ENCODE measurements at places on chromosomes 7 and 10.

DNA sequence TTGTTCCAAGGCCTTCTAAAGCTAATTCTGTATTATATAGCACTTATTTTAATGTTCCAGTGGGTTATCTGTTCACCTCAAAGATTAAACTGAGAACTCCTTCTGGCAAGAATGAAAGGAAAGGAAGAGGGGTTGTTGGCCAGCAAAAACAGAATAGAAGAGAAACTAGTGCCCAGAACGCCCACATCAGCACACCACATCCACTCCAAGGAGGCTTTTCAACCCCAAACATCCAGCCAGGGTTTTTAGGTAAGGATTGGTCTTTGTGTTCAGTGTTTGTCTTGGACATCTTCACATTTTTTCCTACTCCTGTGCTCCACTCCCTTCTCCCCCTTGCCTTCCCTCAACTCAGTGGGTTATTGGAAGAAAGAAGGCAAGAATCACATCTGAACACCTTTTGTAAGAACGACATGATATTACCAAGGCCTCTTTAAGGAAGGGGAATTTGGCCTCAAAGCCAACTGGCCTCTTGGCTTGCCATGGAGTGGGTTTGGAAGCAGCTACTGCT, 55.8 kb downstream of the BICC1 start:
- no peak for DNase-seq

DNA sequence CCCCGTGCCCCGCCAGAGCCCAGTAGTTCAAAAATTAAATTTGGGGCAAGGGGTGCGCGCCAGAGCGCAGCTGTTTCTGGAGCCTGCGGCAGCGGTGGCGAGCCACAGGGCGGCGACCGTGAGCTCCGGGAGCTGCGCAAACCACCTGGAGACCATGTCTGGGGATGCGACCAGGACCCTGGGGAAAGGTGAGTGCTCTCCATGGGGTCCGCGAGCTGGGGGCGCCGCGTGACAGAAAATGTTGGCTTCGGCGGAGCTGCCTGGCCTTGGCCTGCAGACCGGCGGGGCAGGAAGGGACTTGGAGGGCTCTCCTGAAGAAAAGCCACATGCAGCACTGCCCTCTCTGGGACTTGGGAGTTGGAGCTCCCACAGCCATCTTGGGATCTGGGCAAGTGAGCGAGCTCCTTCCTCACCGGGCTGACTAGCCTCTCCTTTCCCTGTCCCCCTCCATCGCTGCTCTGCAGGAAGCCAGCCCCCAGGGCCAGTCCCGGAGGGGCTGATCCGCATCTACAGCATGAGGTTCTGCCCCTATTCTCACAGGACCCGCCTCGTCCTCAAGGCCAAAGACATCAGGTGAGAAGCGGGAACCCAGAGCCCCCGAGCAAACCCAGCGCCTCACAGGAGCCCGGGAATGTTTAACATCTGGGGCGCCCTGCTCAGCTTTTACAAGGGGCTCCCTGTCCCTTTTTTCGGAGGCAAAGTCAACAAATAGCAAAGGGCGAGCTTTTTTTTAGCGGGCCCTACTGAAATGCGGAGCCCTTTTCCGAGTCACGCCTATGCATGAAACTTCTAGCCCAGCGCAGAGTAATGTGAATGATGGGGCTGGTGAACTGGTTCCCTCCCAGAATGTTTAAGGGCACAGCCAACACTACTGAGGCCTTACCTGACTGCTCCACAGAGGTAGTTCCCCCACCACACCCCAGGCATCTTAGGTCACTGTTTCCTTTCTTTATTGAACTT, 6.1 kb downstream of the GSTO2 start:
- peak; percentile 59 for DNase-seq

- no peak for DNase-seq
Observed at GRCh38 chr7:48380921-48381320, 209.7 kb downstream of the ABCA13 start.

DNA sequence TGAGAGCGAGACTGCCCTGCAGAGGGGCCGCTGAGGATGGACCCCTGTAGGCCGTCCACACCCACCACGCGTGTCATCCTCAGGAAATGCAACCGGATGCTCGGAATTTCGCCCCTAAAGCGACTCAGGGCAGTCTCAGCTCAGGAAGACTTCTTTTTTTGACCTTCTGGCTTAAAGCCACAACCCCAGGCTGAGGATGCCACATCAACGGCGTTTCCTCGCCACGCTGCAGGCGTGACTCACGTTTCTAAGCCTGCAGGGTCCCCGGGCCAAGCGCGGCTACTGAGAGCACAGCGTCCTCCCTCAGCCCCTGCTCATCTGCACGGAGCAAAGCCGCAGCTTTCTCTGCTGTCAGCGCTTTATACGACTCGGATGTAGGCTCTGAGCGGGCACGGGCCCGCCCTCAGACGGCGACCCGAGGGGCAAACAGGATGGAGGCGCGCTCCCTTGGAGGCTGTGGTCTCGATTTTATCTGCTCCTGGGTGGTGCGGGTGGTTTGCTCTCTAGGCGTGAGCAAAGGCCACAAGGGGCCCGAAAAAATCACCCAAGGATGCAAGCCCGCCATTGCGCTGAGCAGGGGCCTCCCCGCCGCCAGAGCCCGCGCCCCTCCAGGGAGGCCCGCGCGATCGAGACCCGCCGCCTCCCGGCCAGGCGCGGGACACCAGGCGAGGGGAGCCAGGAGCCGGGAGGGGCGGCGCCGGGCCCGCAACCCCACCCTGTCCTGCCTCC, 726 bp upstream of the INSIG1 start:
- DNase-seq: peak; percentile 92

- no peak for DNase-seq
Observed at GRCh38 chr7:18511351-18512140, 16.0 kb downstream of the HDAC9 start.

GRCh38 chr7:16524332-16524731, 2.3 kb upstream of the LRRC72 start:
- DNase-seq: no peak

- DNase-seq: no peak
Observed at GRCh38 chr7:34025600-34025999, 120.3 kb downstream of the BMPER start.

DNA sequence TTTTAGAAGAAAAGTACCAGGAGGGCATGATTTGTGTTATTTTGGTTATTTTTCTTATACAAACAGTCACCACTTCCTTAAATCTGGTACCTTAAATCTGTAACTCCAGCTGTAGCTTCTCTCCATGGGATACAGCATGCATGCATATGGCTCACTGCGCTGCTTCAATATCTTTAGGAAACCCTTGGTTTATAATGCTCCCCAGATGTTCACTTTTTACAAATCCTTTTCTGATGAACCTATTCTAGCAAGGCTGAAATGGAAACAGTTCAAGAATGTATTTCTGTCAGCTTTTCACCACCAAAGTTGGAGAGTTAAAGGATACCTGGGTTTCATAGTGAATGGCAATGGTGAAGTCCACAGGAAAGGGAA, 50.9 kb downstream of the LAMB4 start:
- no peak for DNase-seq

GRCh38 chr10:75723319-75723980, 292.0 kb downstream of the LRMDA start:
- no peak for DNase-seq

DNA sequence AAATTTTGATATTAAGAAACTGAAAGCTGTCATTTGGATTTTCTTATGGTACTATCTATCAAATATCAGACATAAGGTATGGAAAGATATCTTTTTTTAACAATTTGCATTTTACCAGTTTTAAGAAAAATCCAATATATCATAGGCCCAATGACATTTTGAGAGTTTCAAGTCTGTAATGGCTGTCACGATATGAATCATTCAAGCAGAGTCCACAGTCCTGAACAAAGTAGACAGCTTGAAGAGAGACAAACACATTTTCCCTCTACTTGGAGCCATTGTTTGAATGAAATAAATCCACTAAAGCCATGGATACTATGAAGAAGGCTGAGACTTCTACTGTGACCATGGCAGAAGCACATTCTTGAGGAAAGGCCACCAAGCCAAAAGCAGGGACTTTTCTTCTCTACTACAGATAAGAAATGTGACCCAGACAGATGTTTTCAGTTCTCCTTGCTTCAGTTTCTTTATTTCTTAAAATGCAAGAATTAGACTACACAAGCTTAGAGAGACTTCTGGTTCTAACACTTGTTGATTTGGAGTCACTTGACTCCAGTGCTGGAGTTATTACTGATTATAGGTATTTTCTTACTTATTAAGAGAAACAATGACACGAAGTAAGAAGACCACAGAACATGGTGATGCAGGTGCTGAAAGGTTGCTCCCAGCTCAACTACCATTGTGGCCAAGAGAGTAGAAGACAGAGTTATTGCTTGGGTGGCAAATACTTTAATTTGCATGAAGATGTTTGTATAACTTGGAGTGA, 429.1 kb downstream of the KIF20B start:
- DNase-seq: no peak

GRCh38 chr10:52215745-52216361, 98.2 kb upstream of the DKK1 start:
- DNase-seq: peak; percentile 54

DNA sequence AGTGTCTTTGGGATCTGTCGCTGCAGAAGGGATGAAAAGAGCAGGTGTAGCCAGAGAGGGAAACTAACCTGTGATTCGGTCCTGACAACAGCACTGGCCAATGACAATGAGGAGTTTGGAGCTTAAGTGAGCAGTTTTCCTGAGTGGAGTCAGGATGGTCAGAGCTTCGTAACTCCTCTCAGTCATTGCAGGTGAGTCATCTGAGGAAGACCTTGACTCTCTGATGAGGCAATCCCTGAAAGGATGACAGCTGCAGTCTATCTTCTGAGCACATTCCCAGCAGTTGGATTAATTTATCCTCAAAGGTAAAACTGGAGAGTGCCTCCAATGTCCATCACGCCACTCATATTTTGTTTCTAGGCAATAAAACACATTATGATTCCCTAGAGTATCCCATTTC, 401.9 kb downstream of the POM121L12 start:
- DNase-seq: no peak

GRCh38 chr10:72123616-72124015, 35.3 kb upstream of the SPOCK2 start:
- no peak for DNase-seq

- no peak for DNase-seq
Observed at GRCh38 chr7:79434867-79435266, 18.6 kb downstream of the MAGI2 start.

- DNase-seq: peak; percentile 25
Observed at GRCh38 chr10:124565565-124566221, 104.1 kb downstream of the LHPP start.

- DNase-seq: no peak
Observed at GRCh38 chr10:109837384-109837783, 85.9 kb downstream of the XPNPEP1 start.

- DNase-seq: no peak
Observed at GRCh38 chr7:141190495-141190894, 116.6 kb downstream of the TMEM178B start.

- DNase-seq: no peak
Observed at GRCh38 chr10:109922358-109922975, 844 bp downstream of the XPNPEP1 start.

DNA sequence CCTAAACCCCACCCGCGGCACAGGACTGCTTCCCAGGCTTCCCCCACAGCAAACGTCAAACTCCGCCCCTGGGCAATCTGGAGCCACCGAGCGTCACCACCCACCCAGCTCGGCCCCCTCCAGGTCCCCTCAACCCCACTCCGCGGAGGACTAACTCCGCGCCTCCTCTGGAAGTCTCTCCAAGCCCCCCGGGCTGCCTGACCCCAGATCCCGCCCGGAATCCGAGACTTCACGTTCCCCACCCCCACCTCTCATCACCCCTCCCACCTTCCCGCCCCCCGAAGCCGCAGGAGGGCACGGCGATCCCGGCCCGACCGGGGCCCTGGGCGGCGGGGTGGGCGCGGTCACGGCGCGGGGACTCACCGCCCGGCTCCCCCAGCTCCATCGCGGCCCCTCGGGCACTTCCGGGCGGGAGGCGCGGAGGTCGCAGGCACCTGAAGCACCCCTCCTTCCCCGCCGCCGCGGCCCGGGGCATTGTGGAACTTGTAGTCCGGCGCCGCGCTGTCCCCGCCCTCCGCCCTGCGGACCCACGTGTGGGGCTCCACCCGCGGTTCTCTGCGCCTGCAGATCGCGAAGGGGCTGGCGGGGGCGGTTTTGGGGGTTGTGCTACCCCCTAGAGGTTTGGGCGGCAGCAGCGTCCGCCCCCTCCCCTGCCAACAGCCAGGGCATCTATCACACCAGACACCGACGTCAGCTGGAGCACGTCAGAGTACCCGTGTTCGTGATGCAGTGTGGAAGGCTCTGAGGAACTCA, at the start of gene TMUB1:
Gene TMUB1, minus strand, starts transcription at position 423 of the 753 bp plus-strand sequence. CDS start 930 bp downstream, outside the sequence.
- DNase-seq: peak; percentile 90

DNA sequence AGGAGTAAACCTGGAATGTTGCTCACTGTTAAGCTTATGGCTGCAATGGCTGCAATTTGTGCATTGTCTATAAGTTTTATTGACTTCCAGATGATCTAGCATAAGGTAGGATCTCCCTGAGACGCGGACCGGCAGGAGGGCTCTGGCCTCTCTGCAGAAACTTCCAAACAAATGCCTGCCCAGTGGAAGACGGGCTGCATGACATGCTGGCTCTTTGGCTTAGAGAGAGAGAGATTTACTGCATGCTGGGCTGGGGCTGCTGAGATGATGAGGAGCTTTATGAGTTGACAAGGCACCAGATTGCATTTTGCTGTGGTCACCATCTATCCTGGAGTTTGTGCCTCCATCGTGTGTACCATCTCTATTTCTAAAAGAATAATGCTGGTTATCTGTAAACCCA, 193.2 kb downstream of the GALNT17 start:
- DNase-seq: no peak

DNA sequence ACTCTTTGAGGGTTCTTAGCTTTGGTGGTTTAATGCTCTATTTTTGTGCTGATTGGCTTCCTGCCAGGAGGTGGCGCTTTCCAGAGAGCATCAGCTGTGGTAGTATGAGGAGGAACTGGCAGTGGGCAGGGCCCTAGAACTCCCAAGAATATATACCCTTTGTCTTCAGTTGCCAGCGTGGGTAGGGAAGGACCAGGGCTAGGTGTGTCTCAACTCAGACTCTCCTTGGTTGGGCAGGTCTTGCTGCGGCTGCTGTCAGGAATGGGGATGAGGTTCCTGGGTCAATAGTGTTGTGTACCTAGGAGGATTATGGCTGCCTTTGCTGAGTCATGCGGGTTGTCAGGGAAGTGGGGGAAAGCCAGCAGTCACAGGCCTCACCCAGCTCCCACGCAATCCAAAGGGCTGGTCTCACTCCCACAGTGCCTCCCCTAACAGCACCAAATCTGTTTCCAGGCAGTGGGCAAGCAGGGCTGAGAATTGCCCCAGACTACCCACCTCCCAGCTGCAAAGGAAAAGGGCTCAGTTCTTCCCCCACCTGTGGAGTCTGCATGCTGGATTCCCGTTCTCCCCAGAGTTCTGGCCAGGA, 191.5 kb downstream of the PHTF2 start:
- DNase-seq: peak; percentile 38

DNA sequence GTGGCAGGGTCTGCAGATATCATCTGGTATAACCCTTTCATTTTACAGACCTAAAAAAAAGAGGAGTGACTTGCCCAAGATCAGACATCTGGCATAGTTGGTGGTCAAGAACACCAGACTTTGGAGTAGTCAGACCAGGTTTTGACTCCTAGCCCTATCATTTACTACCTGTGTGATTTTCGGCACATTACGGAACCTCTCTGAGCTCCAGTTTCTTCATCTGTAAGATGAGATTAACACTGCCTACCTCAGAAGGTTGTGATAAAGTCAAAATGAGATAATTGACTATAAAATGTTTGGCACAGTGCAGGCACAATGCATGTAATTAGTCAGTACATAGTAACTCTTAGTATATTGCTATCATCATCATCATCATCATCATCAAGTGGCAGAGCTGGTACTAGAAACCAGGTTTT, 1.2 kb downstream of the STRIP2 start:
- no peak for DNase-seq

- no peak for DNase-seq
Observed at GRCh38 chr7:32879460-32879859, 12.1 kb downstream of the KBTBD2 start.

- peak; percentile 24 for DNase-seq
Observed at GRCh38 chr10:62182595-62182994, 86.0 kb downstream of the RTKN2 start.

Data from activated CD8-positive, alpha-beta T cell treated with anti-CD3 and anti-CD28 coated beads for 36 hours (primary cell).